ENCODE measurements at places on chromosomes 7 and 10.

DNA sequence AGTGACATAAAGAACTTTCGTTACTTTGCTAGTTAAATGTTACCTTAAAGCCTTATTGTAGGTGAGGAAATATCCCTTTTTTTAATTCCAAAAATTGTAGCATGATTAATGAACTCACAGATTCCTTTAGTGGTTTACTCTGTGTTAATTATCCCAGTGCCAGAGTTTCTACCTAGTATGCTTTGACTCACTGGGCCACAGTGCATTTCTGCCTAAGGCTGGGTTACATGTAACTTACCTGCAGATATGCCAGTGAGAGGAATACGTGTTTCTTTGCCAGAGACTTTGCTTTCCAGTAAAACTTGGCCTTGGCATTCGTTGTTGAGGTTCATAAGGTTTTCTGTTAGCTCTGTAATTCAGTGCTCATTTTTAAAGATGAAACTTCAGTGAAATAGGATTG, 380.8 kb upstream of the LRGUK start:
- H3K4me3 ChIP-seq, result no peak overlapping the region
- no peaks in the 10 kb centered on the region for H3K36me3 ChIP-seq
- no peaks in the 10 kb centered on the region for H3K27me3 ChIP-seq
- H3K27ac ChIP-seq, result no peak overlapping the region
- no peak for DNase-seq
- no peaks in the 10 kb centered on the region for H3K4me1 ChIP-seq

DNA sequence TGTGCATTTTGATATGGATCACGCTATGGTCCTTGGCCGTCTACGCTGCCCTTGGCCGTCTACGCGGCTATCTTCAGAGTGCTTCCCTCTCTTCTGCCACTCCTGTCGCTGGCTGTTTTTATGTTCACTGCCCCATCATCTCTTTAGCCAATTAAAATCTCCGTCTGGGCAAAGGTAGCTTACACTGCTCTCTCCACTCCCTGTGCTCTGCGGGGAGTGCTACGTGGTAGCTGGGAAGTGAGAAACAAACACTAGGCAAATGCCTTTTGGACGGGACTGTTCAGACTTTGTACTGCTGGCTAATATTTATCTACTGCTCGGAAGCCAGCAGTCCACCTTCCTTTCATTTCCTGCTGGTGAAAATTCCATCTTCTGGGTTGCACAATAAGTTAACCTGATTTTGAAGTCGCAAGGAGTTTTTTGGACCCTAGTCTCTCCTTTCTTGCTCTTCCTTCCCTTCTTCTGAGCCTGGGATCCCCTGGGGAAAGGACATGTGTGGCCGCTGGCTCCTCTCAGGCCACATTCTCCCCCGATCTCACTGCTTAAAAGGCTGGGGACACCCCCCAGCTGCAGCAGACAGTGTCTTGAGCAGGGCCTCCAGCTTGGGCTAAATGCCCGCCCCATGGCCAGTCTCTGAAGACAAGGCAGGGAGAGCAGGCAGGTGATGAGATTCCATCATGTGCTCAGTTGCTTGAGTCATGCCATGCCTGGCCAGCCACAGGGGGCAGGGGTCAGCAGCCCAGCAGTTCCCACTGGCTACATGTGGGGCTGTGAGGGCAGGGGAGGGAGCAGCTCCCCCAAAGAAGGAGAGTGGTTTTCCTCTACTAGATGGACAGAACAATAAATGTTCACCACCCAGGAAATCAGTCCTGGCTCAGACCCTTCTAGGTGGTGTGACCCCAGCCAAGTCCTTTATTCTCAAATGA, 25.5 kb upstream of the RBM33 start:
- no peak overlapping the region for H3K4me3 ChIP-seq
- H3K27ac ChIP-seq, result no peak overlapping the region
- H3K36me3 ChIP-seq, result no peaks in the 10 kb centered on the region
- no peak for DNase-seq

DNA sequence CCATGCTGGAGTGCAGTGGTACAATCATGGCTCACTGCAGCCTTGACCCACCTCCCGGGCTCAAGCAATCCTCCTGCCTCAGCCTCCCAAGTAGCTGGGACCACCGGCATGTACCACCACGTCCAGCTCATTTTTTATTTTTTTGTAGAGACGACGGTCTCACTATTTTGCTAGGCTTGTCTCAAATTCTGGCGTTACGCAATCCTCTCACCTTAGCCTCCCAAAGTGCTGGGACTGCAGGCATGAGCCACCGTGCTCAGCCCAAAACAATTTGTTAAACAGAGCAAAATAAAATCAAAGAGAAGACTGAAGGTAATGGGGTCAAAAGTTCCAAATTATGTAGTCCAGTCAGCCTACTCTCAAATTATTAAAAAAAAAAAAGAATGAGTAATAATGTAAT, 8.7 kb upstream of the JMJD1C start:
- no peak overlapping the region for H3K27ac ChIP-seq
- H3K36me3 ChIP-seq, result no peaks in the 10 kb centered on the region
- H3K27me3 ChIP-seq, result no peaks in the 10 kb centered on the region
- H3K4me1 ChIP-seq, result peaks cover 2% of the 10 kb centered on the region

DNA sequence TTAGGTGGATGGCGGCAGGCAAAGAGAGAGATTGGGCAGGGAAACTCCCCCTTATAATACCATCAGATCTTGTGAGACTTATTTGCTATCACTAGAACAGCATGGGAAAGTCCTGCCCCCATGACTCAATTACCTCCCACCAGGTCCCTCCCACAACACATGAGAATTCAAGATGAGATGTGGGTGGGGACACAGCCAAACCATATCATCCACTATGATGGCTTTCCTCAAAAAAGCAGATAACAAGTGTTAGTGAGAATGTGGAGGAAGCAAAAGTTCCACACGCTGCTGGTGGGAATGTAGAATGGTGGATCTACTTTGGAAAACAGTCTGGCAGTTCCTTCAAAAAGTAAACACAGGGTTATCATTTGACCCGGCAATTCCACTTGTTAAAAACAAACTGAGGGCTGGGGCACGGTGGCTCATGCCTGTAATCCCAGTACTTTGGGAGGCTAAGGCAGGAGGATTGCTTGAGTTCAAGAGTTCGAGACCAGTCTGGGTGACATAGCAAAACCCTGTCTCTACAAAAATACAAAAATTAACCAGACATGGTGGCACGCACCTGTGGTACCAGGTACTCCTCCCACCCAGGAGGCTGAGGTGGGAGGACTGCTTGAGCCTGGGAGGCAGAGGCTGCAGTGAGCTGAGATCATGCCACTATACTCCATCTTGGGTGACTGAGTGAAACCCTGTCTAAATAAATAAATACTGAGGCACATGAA, 161.4 kb upstream of the EEPD1 start:
- H3K27ac ChIP-seq, result no peak overlapping the region
- no peaks in the 10 kb centered on the region for H3K27me3 ChIP-seq
- H3K4me3 ChIP-seq, result no peak overlapping the region
- DNase-seq, result no peak

- no peaks in the 10 kb centered on the region for H3K4me1 ChIP-seq
- DNase-seq, result no peak
- H3K4me3 ChIP-seq, result no peak overlapping the region
These were observed 116.5 kb downstream of the MARCHF5 start for GRCh38 chr10:92407305-92408016.

GRCh38 chr7:28123752-28124151, 56.8 kb downstream of the JAZF1 start:
- H3K27ac ChIP-seq, result no peak overlapping the region
- no peak for DNase-seq
- no peaks in the 10 kb centered on the region for H3K27me3 ChIP-seq
- no peaks in the 10 kb centered on the region for H3K36me3 ChIP-seq
- no peak overlapping the region for H3K4me3 ChIP-seq

DNA sequence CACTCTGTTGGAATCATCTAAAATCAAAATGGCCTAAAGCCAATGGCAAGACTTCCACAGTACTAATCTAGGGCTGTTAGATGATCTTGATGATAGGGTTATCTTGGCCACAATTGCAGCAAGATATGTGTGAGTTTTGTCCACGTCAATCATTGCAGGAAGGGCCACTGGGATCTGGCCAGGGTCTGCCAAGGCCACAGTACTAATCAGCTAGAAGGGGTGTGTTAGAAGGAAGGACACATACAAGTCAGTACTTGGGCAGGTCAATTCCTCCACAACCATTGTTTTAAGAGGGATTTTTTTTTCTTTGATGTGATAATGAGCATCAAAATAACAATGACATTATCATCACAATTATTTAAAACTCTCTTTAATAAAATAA, 1.6 kb downstream of the LMOD2 start:
- H3K27me3 ChIP-seq, result no peaks in the 10 kb centered on the region
- no peak overlapping the region for H3K27ac ChIP-seq
- no peaks in the 10 kb centered on the region for H3K4me1 ChIP-seq
- H3K4me3 ChIP-seq, result no peak overlapping the region

DNA sequence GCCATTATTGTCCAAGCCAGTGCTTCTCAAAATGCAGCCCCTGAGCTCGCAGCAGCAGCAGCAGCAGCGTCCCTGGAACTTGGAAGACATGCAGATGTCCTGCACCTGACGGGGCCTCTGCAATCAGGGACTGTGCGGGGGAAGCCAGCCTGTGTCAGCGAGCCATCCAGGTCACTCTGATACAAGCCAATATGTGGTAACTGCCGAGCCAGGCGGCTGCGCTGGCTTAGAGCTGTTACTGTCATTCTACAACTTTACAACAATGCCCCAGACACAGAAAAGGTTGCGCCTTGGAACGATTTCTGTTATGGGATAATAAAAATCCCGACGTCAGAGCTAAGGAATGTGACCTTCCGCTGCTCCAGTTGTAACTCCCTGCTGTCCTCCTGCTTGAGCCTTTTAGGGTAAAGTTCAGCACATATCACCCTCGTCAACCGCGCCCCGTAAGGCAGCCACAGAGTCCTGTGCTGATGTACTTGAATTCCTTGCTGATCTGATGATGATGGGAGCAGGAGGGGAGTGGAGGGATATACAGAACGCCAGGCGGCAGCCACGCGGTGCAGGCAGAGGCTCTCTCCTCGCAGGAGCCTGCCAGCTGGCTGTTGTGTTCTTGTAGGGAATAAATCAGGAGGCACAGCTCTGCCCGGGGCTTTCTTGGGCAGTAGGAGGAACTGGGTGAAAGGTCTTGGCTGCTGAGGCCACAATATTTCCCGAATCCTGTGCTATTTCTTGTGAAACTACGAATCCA, 20.0 kb upstream of the CRYGN start:
- H3K27ac ChIP-seq, result peak overlapping the region; percentile 79
- H3K36me3 ChIP-seq, result peaks cover 8% of the 10 kb centered on the region
- H3K27me3 ChIP-seq, result no peaks in the 10 kb centered on the region
- peak; percentile 92 for DNase-seq
- peaks cover 27% of the 10 kb centered on the region for H3K4me1 ChIP-seq
- H3K4me3 ChIP-seq, result peak overlapping the region; percentile 6

- no peak overlapping the region for H3K27ac ChIP-seq
- no peaks in the 10 kb centered on the region for H3K36me3 ChIP-seq
- H3K27me3 ChIP-seq, result no peaks in the 10 kb centered on the region
- DNase-seq, result no peak
These were observed 110.2 kb downstream of the RAB11FIP2 start for GRCh38 chr10:117936566-117936965.

DNA sequence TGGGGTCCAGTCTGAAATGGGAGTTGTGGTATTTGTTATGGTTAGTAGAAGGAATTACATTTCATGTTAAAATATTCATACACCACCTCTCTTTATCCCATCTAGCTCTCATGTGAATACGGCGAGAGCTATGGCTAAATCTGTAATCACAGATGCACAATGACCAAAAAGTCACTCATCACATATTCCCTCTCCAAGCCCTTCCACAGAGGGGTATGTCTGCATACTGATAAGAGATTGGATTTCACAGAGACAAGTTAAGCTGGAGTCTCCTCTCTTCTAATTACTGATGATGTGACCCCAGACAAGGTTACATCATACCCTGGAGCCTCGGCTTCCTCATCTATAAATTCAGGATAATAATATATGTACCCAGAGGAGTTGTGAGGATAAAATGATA, 237.8 kb upstream of the RHOBTB1 start:
- H3K4me1 ChIP-seq, result no peaks in the 10 kb centered on the region
- DNase-seq, result no peak
- H3K27ac ChIP-seq, result no peak overlapping the region
- H3K27me3 ChIP-seq, result no peaks in the 10 kb centered on the region
- no peaks in the 10 kb centered on the region for H3K36me3 ChIP-seq

GRCh38 chr7:155194382-155195140, 103.1 kb upstream of the INSIG1 start:
- H3K4me3 ChIP-seq, result no peak overlapping the region
- H3K36me3 ChIP-seq, result no peaks in the 10 kb centered on the region
- H3K27me3 ChIP-seq, result peaks cover 16% of the 10 kb centered on the region

GRCh38 chr10:59090817-59091622, 85.4 kb upstream of the PHYHIPL start:
- H3K27me3 ChIP-seq, result no peaks in the 10 kb centered on the region
- DNase-seq, result no peak
- H3K36me3 ChIP-seq, result no peaks in the 10 kb centered on the region
- no peak overlapping the region for H3K4me3 ChIP-seq
- no peak overlapping the region for H3K27ac ChIP-seq
- H3K4me1 ChIP-seq, result no peaks in the 10 kb centered on the region

GRCh38 chr7:14073543-14073942, 84.1 kb upstream of the ETV1 start:
- H3K4me3 ChIP-seq, result no peak overlapping the region
- H3K27me3 ChIP-seq, result no peaks in the 10 kb centered on the region
- H3K36me3 ChIP-seq, result no peaks in the 10 kb centered on the region
- no peaks in the 10 kb centered on the region for H3K4me1 ChIP-seq

DNA sequence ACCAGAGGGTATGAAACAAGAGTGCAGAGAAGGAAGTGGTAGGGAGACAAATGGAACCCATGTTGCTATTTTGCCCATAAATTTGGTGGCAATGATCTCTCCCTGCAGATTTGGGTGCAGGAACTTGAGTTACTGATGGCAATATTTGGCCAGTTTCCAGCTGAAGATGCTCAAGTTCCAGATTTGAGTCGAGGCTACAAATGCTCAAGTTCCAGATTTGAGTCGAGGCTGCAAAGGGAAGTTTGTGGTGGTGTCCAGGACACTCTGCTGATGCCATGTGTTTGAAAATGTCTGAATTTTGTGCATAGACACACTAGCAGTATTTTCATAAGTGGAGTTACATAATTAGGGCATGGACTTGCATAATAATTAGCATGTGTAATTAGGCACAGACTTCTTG, 40.8 kb downstream of the TBXAS1 start:
- peaks cover under 1% of the 10 kb centered on the region for H3K27me3 ChIP-seq
- DNase-seq, result no peak
- no peak overlapping the region for H3K4me3 ChIP-seq
- peaks cover 14% of the 10 kb centered on the region for H3K4me1 ChIP-seq
- no peak overlapping the region for H3K27ac ChIP-seq
- no peaks in the 10 kb centered on the region for H3K36me3 ChIP-seq

DNA sequence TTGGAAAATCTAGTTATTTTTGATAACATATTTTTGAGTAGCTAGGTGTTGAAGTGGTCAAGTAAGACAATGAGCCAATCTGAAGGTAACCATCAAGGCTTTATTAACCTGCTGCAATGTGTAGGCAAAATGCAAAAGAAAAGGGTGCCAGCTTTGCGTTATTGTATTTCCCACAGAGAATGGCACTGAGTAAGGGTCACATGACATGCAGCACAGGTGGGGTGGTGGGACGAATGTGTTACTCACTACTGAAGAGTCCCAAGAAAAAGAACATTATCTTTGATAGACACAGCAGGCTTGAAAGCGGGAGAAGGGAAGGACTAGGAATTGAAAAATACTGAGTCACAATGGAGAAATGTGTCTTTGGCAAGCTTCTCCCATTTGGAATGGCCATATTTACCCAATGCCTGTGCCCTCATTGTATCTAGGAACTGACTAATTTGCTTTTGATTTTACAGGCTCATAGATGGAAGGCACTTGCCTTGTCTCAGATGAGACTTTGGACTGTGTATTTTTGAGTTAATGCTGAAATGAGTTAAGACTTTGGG, 898.6 kb upstream of the POT1 start:
- no peak overlapping the region for H3K4me3 ChIP-seq
- no peaks in the 10 kb centered on the region for H3K36me3 ChIP-seq
- no peaks in the 10 kb centered on the region for H3K27me3 ChIP-seq
- no peak overlapping the region for H3K27ac ChIP-seq
